Progenitor cell of endocrine pancreas (in vitro differentiated cells): ENCODE measurements at places on chromosomes 7 and 10.
A peak's percentile ranks its signal among the peaks of the same experiment; 100 is the strongest.

DNA sequence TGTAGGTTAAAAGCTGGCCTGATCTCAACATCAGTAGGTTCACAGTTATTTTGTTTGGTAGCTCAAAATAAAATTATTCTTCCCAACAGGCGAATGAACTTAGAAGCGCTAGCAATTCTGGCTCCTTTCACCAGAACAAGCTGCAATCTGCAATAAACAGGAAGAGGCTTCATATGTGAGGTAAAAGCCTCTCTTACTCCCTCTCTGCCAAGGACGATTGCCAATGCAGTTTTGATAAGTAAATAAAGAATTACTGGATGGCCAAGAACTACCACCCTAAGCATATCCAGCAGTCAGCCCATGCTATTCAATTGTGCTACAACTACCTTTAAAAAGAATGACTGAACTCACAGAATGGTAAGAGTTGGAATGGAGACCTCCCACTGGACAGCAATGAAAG, 150.0 kb upstream of the LAMB4 start:
- DNase-seq = no peak
- no peaks in the 10 kb centered on the region for H3K27me3 ChIP-seq
- no peak overlapping the region for H3K4me3 ChIP-seq

DNA sequence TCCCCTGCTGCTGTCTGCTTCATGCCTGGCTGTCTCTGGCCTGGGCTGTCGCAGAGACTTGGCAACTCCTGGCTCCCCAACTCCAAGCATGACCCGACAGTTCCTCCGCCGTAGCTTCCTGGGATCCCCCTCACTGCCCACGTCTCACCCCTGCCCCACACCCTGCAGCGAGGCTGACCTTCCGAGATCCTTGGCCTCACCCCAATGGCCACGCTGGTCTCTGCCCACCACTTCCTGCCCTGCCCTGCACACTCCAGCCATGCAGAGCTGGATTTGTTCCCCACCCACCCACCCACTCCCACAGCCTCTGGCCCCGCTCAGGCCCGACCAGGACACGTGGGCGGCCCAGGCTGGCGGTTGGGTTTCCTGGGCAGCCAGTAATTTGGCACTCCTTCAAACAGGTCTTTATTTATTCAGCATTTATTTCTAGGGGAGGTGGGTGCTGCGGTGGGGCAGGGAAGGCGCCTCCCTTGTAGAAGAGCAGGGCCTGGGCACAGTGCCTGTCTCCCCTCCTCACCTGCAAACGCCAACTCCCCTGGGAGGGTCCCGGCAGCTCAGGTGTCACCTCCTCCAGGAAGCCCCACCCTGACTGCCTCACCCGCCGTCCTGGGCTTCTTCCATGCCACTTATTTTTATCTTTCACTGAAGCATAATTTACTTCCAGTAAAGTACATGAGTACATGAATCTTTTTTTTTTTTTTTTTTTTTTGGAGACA, 25.5 kb downstream of the GTF2IRD1 start:
- H3K27ac ChIP-seq = no peak overlapping the region
- H3K4me3 ChIP-seq = no peak overlapping the region
- H3K27me3 ChIP-seq = no peaks in the 10 kb centered on the region
- no peaks in the 10 kb centered on the region for H3K36me3 ChIP-seq
- no peak for DNase-seq
- H3K4me1 ChIP-seq = peaks cover 18% of the 10 kb centered on the region

- DNase-seq = no peak
- H3K36me3 ChIP-seq = no peaks in the 10 kb centered on the region
- no peaks in the 10 kb centered on the region for H3K27me3 ChIP-seq
- no peak overlapping the region for H3K27ac ChIP-seq
These were observed 121.8 kb downstream of the SGMS1 start for GRCh38 chr10:50501924-50502452.

DNA sequence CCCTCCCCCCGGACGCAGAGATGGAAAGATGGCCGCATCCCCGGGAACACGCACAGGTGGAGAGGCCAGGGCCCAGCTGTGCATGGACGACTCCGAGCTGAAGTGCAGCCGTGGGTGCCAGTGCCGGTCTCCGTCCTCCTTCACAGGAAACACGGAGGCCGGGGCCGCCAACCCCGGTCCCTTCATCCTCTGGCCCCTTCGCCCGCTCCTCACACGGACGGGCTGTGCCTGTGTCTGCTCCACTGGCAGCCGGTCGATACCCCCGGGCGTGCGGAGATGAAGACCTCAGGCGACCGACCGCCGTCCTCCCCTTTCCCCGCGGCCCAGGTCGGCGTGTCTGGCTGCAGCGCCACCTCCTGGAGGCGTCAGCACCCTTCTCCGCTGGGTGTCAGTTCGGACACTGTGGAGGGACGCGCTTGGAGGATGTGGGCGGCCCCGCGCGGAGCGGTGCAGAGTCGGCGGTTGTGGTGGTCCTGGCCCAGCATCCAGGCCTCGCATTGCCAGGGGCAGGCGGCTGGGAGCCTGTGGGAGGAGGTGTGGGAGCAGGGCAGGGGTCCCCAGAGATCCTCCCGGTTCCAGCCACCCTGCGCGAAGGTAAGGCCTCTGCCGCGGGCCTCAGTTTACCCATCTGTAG, 9.9 kb downstream of the ZNF511 start:
- peak overlapping the region; percentile 47 for H3K4me3 ChIP-seq
- H3K27me3 ChIP-seq = peaks cover 21% of the 10 kb centered on the region
- peak; percentile 86 for DNase-seq
- no peak overlapping the region for H3K27ac ChIP-seq

GRCh38 chr10:19629567-19629966, 186.7 kb upstream of the PLXDC2 start:
- no peak overlapping the region for H3K27ac ChIP-seq
- no peaks in the 10 kb centered on the region for H3K36me3 ChIP-seq
- H3K4me1 ChIP-seq = no peaks in the 10 kb centered on the region
- no peak for DNase-seq

- peaks cover 10% of the 10 kb centered on the region for H3K4me1 ChIP-seq
- no peak for DNase-seq
- H3K27me3 ChIP-seq = no peaks in the 10 kb centered on the region
- no peak overlapping the region for H3K4me3 ChIP-seq
These were observed 295.0 kb upstream of the IGFBP3 start for GRCh38 chr7:46215987-46216567.

DNA sequence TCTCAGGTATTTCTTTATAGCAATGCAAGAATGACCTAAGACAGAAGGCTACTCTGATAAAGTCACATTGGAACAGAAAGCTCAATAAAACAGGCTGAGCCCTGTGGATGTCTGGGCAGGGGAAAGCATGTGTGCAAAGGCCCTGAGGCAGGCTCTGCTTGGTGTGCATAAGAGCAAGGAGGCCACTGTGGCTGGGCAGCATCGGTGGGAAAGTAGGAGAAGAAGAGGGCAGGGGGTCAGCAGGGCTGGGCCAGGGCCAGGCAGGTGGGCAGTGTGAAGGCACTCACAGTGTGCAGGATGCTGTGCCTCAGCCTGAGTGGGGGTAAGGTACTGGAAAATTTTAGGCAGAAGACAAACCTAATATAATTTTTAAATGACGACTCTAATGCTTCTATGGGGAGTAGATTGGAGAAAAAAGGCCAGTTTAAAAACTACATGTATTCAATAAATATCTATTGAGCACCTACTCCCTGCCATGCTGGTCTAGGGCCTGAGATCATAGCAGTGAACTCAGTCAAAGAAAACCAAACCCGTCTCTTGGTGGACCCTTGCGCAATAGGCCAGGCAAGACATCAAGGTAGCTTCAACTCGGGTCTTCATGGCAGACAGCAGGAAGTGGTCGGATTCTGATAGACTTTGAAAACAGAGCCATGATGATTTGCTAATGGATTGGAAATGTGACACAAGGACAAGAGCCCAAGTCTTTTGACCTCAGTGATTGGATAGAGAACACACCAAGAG, 572.3 kb downstream of the TCERG1L start:
- no peak overlapping the region for H3K4me3 ChIP-seq
- H3K4me1 ChIP-seq = no peaks in the 10 kb centered on the region
- no peaks in the 10 kb centered on the region for H3K36me3 ChIP-seq

DNA sequence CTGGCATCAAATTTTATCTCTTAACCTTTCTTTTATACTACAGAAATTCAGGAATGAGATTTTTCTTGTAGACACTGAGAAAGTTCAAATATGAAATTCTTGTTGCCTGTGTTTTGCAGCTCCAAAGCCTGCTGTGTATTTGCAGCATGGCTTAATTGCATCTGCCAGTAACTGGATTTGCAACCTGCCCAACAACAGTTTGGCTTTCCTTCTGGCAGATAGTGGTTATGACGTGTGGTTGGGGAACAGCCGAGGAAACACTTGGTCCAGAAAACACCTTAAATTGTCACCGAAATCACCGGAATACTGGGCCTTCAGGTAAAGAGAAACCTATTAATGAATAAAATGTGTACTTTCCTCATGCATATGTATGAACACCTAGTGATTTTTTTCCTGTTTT, 24.8 kb downstream of the LIPK start:
- no peaks in the 10 kb centered on the region for H3K36me3 ChIP-seq
- no peak overlapping the region for H3K27ac ChIP-seq
- DNase-seq = no peak
- H3K4me3 ChIP-seq = no peak overlapping the region
- H3K4me1 ChIP-seq = peaks cover 1% of the 10 kb centered on the region

GRCh38 chr10:61973169-61973568, 71.7 kb downstream of the ARID5B start:
- DNase-seq = no peak
- peaks cover 48% of the 10 kb centered on the region for H3K4me1 ChIP-seq
- H3K27ac ChIP-seq = peak overlapping the region; percentile 6
- H3K27me3 ChIP-seq = no peaks in the 10 kb centered on the region

GRCh38 chr7:148697256-148698006, 1.3 kb upstream of the CUL1 start:
- H3K4me3 ChIP-seq = peak overlapping the region; percentile 83
- DNase-seq = no peak
- H3K27ac ChIP-seq = peak overlapping the region; percentile 95

- peaks cover 8% of the 10 kb centered on the region for H3K36me3 ChIP-seq
- H3K27me3 ChIP-seq = no peaks in the 10 kb centered on the region
- H3K4me1 ChIP-seq = peaks cover 20% of the 10 kb centered on the region
- H3K4me3 ChIP-seq = no peak overlapping the region
These were observed 2.7 kb upstream of the HERPUD2 start for GRCh38 chr7:35697414-35698175.

GRCh38 chr7:113775401-113775800, 143.4 kb downstream of the PPP1R3A start:
- no peak for DNase-seq
- H3K4me1 ChIP-seq = no peaks in the 10 kb centered on the region
- no peak overlapping the region for H3K27ac ChIP-seq
- H3K27me3 ChIP-seq = no peaks in the 10 kb centered on the region

DNA sequence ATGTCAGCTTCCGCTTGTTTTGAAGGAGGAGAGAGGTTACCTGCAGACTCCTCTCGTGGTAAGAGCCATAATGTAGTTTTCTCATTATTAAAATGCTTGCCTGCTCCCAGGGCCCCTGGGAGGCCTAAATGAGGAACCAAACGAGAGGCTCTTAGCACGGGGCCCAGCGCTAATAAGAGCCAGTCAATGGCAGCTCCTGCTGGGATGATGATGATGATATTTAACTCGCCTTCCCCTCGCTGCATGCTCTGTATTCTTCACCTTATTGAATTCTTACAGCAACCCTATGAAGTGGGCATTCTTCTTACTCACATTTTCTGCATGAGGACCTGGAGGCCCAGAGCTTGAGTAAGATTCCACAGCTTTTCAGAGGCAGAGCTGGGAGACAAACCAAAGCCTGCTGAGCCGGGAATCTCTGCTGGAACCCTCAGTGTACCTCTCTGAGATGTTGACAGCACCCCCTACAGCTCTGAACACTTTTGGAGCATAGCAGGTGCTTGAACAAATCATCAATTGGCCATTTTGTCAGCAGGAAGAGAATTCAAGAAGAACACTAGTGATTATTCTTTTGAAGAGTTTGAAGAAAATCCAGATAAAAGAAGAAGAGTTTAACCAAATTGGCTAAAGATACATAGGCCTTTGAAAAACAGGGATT, 93.1 kb upstream of the HABP2 start:
- H3K27ac ChIP-seq = no peak overlapping the region
- no peak overlapping the region for H3K4me3 ChIP-seq
- peaks cover 6% of the 10 kb centered on the region for H3K4me1 ChIP-seq
- no peak for DNase-seq
- peaks cover 27% of the 10 kb centered on the region for H3K27me3 ChIP-seq

GRCh38 chr7:149871576-149871975, 2.2 kb upstream of the ATP6V0E2 start:
- no peak overlapping the region for H3K4me3 ChIP-seq
- no peaks in the 10 kb centered on the region for H3K36me3 ChIP-seq
- no peaks in the 10 kb centered on the region for H3K27me3 ChIP-seq
- H3K27ac ChIP-seq = no peak overlapping the region

GRCh38 chr7:44563171-44563679, 10.5 kb downstream of the DDX56 start:
- no peaks in the 10 kb centered on the region for H3K27me3 ChIP-seq
- H3K4me3 ChIP-seq = no peak overlapping the region
- no peak overlapping the region for H3K27ac ChIP-seq
- DNase-seq = no peak

DNA sequence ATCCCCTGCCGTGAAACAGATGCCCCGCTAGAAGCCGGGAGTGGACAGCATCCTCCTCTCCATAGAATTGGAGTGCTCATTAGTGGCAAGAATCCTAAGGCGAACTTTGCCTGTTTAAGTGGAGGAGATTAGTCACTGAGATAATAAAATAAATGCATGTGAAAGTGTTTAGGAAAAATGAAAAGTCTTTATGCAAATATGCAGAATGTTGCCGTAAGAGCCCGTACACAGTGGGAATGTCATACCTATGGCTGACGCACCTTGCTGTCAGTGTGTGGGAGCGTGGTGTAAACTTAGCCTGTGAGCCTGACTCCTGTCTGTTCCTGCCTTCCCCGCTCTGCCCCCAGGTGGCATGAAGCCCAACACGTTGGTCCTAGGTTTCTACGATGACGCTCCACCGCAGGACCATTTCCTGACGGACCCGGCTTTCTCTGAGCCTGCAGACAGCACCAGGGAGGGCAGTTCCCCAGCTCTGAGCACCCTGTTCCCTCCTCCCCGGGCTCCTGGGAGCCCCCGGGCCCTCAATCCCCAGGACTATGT, 1.7 kb upstream of the TRIP6 start:
- no peaks in the 10 kb centered on the region for H3K27me3 ChIP-seq
- peak overlapping the region; percentile 59 for H3K27ac ChIP-seq
- no peak for DNase-seq
- H3K36me3 ChIP-seq = peaks cover 11% of the 10 kb centered on the region
- H3K4me3 ChIP-seq = no peak overlapping the region

- peaks cover 28% of the 10 kb centered on the region for H3K27me3 ChIP-seq
- H3K36me3 ChIP-seq = peaks cover 1% of the 10 kb centered on the region
- peaks cover 4% of the 10 kb centered on the region for H3K4me1 ChIP-seq
- no peak overlapping the region for H3K4me3 ChIP-seq
- DNase-seq = no peak
These were observed 165.2 kb upstream of the AUTS2 start for GRCh38 chr7:69433081-69433480.

GRCh38 chr10:33661580-33662336, 327.3 kb upstream of the NRP1 start:
- H3K4me3 ChIP-seq = no peak overlapping the region
- DNase-seq = no peak
- peaks cover 1% of the 10 kb centered on the region for H3K36me3 ChIP-seq
- no peaks in the 10 kb centered on the region for H3K4me1 ChIP-seq
- peaks cover 12% of the 10 kb centered on the region for H3K27me3 ChIP-seq

GRCh38 chr10:10600004-10600403, 417.7 kb upstream of the CELF2 start:
- no peaks in the 10 kb centered on the region for H3K4me1 ChIP-seq
- H3K4me3 ChIP-seq = no peak overlapping the region
- H3K27me3 ChIP-seq = peaks cover 24% of the 10 kb centered on the region

GRCh38 chr7:138228769-138229168, 152.5 kb downstream of the AKR1D1 start:
- no peak overlapping the region for H3K4me3 ChIP-seq
- no peaks in the 10 kb centered on the region for H3K27me3 ChIP-seq
- H3K4me1 ChIP-seq = peaks cover 6% of the 10 kb centered on the region
- H3K27ac ChIP-seq = peak overlapping the region; percentile 80
